ENCODE measurements at places on chromosomes 3 and 15.

GRCh38 chr3:108065096-108065495, 25.7 kb downstream of the CD47 start:
- no peak for DNase-seq

DNA sequence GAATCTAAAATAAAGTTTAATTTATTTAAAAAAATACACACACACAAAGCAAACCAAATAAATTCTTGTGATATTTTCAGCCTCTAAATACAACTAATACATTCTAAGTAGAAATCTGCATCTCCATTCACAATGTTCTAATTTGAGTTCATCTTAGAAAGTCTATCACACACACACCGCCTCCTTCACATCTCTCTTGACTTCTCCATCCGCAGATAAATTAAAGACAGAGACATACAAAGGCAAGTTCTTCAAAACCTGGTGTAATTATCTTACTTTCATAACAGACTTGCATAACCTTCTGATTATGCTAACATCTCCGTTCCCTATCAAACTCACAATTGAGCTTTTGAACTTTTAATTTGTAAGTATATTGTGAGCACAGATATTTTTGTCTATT, 657.3 kb downstream of the VGLL3 start:
- no peak for DNase-seq

- no peak for DNase-seq
Measured at GRCh38 chr3:117172426-117172825, 462.8 kb downstream of the TUSC7 start.

DNA sequence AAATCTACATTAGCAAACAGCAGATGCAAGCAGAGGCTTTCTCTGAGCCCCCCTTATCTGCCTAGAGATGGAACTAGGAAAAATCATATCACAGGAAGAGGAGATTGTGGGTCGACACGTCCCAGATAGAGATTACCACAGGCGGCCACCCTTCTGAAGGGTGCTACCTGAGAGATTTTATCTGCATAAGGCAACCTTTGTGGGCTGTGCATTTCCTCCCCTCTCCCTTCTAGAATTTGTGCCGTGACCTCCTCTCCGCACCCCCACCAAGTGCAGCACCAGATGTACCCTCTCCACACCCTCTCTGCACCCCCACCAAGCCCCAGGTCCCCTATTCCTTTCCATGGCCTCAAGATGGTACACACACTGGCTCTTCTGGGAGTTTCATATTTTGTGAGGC, 27.4 kb downstream of the METTL6 start:
- DNase-seq: no peak

DNA sequence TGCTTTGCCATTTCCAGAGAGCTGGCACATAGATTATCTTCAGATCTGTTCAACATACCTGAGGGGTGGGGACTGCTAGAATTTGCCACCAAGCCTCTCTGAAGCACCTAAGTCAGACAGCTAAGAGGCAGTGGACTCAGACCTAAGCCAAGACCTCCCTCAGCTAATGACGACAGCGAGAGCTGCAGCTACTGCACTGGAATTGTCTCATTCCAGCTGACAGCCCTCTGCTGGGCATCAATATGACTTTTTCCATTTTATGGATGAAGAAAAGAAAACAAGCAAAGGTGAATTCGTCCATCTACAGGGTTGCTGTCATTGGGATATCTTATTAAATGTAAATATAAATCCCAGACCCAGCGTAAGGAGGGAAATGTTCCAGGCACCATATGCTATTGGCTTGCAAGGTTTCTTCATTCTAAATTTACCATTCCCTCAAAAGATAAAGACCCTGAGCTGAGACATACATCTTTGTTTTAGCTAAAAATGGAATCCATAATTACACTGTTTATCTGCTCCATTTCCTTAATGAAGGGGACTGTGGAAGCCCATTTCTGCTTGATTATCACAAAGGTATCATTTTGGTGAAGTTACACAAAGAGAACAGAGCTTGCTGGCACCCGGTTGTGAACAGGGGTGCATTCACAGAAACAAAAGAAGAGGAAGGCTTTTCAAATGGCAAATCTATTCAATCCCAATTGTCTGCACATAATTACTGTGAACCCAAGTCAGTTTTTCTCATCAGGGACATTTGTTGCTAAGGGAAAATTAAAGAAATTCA, 85.5 kb upstream of the LRTM1 start:
- no peak for DNase-seq

DNA sequence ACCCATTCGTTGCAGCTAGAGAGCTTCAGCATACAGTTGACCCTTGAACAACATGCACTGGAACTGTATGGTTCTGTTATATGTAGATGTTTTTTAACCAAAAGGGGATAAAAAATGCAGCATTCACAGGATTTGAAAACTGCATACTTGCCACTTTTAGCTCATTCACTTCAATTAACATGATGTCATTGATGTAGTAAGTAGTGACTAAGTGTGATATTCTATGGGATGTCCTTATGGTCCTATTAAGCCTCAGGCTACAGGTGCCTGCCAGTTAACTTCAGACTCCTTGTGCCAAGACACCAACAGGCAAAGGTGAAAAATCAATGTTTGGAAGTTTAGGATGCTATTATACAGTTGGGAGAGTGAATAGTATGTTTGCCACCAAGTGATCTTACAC, 553.6 kb upstream of the NECTIN3 start:
- no peak for DNase-seq
